ENCODE measurements at places on chromosomes 5 and 9. TPM values are rescaled to one million over a fixed set of nuclear protein-coding genes. Genes with fewer than 3 reads are reported as not detected.

DNA sequence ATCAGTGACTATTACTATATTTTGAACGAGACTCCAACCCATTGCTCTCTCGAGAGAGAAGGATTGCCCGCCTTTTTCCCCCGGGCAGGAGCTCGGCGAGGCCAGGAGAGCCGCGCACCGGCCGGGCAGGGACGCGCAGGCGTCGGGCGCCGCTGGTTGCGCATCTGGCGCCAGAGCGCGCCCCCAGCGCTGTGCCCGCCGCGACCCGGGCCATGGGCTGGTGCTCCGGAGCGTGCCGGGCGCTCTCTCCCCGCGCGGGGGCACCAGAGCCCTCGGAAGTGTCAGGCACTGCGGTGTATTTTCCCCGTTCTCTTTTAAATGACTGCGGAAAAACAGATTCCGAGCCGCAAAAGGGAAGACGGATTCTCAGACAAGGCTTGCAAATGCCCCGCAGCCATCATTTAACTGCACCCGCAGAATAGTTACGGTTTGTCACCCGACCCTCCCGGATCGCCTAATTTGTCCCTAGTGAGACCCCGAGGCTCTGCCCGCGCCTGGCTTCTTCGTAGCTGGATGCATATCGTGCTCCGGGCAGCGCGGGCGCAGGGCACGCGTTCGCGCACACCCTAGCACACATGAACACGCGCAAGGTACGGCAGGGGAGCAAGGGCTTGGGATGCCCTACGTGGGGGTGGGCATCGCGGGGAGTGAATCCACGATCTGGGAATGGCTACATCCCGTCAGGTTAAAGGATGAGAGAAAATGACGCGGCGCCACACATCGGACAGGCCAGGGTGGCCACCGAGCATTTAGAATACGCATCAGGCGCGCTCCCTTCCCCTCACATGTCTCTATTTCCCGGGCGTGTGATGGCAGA lies 1.1 kb upstream of the NTRK2 start:
- no peak overlapping the region for H3K27ac ChIP-seq
- peaks cover 5% of the 10 kb centered on the region for H3K4me1 ChIP-seq
- DNase-seq: peak; percentile 77
- peaks cover 76% of the 10 kb centered on the region for H3K27me3 ChIP-seq

DNA sequence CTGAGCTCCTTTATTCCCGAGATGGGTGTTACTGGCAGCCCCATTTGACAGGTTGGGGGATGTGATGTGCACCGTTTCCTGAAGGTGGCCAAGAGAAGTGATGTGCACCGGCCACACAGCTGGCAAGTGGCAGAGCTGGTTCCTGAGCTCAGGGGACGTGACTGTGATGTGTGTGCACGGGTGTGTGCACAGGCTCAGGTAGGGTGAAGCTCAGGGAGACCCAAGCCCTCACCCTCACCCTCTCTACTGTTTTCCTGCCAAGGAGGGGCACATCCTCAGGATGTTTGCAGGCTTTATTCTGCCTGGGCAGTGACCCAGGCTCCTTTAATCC lies 56.6 kb downstream of the WWC1 start:
- no peak for DNase-seq
- H3K4me1 ChIP-seq: no peaks in the 10 kb centered on the region
- H3K4me3 ChIP-seq: no peak overlapping the region
- H3K27me3 ChIP-seq: no peaks in the 10 kb centered on the region
- H3K36me3 ChIP-seq: no peaks in the 10 kb centered on the region

GRCh38 chr9:78502566-78502965 lies 205.6 kb downstream of the PSAT1 start:
- no peak overlapping the region for H3K27ac ChIP-seq
- DNase-seq: no peak
- no peaks in the 10 kb centered on the region for H3K36me3 ChIP-seq
- H3K4me1 ChIP-seq: no peaks in the 10 kb centered on the region
- no peaks in the 10 kb centered on the region for H3K27me3 ChIP-seq

DNA sequence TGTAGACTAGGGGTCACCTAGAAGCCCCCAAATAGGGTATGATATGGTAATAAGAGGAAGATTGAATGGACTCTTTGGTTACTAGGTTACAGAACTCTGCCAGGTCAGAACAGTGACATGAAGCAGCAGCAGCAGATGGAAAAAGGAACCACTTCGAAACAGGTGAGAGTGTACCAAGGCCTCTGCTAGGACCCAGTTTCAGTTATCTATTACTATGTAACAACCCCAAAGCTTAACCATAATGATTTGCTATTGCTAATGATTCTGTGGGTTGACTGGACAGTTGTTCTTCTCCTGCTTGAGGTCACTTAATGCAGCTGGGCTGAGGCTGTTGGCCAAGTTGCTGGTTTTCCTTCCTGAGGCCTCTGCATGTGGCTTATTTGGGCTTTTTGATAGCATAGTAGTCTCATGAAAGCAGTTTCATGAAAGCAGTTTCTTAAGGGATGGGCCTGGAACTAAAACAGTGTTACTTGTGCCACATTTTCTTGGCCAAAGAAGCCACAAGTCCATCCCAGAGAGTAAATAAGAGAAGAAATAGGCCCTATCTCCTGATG lies 17.6 kb downstream of the C9orf43 start:
- no peaks in the 10 kb centered on the region for H3K36me3 ChIP-seq
- peaks cover 3% of the 10 kb centered on the region for H3K27me3 ChIP-seq
- no peak for DNase-seq
- no peak overlapping the region for H3K4me3 ChIP-seq
- no peak overlapping the region for H3K27ac ChIP-seq
- H3K4me1 ChIP-seq: no peaks in the 10 kb centered on the region

- H3K27me3 ChIP-seq: no peaks in the 10 kb centered on the region
- no peak overlapping the region for H3K27ac ChIP-seq
- DNase-seq: no peak
Observed at GRCh38 chr5:134281081-134281480, 55.2 kb upstream of the PPP2CA start.

DNA sequence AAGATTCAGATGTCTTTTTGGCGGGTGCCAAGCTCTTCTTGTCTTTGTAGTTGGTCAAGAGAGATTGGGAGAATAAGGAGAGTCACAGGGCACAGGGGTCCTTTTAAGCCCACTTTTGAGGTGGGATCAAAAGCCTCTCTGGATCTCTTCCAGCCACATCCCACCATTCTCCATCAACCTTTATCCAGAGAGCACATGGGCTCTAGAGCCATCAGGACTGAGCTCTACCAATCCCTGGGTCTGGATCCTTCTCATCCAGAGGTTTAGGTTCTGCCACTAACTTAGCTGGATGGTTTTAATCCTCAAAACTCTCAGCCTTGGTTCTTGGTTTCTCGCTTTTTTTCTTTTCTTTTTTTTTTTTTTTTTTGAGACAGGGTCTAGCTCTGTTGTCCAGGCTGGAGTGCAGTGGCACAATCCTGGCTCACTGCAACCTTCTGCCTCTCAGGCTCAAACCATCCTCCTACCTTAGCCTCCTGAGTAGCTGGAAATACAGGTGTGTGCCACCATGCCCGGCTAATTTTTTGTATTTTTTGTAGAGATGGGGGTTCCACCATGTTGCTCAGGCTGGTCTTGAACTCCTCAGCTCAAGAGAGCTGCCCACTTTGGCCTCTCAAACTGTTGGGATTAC lies 44.6 kb upstream of the MATR3 start:
- no peak for DNase-seq
- H3K27ac ChIP-seq: no peak overlapping the region
- peaks cover 19% of the 10 kb centered on the region for H3K4me1 ChIP-seq
- no peaks in the 10 kb centered on the region for H3K27me3 ChIP-seq

Gene CSF2
- total RNA-seq: not detected

Gene SHROOM1
- total RNA-seq: 0.54 TPM

Gene PRDM9
- total RNA-seq: not detected
